Activated naive CD4-positive, alpha-beta T cell treated with anti-CD3 and anti-CD28 coated beads for 36 hours (primary cell): ENCODE measurements at places on chromosomes 1 and 21. TPM values are rescaled to one million over a fixed set of nuclear protein-coding genes. Genes with fewer than 3 reads are reported as not detected.

Gene UBE2U
- total RNA-seq = not detected

Gene C1orf167
- total RNA-seq = not detected

Gene CELF3
- not detected for total RNA-seq

Gene HOOK1
- 16.0 TPM for total RNA-seq

Gene TMEM269
- total RNA-seq = 0.57 TPM

Gene SPRR3
- total RNA-seq = not detected

Gene MAB21L3
- total RNA-seq = not detected

Gene HTR1D
- total RNA-seq = not detected

Gene HSD11B1
- total RNA-seq = 6.7 TPM

Gene TMCO1
- 50.5 TPM for total RNA-seq

Gene S100A8
- total RNA-seq = not detected

Gene DRAXIN
- total RNA-seq = 0.30 TPM

Gene RBP7
- total RNA-seq = not detected

Gene MATN1
- total RNA-seq = 0.37 TPM

Gene CAMK2N1
- total RNA-seq = 0.57 TPM

Gene EPHB2
- total RNA-seq = not detected

Gene ATP1A4
- total RNA-seq = not detected

Gene KPRP
- not detected for total RNA-seq

Gene ST6GALNAC5
- total RNA-seq = not detected

Gene OR2T11
- total RNA-seq = not detected

Gene CDCA8
- total RNA-seq = 78.6 TPM

Gene WNT3A
- not detected for total RNA-seq

Gene NBPF4
- not detected for total RNA-seq

Gene TLCD4
- total RNA-seq = 0.12 TPM

Gene TMPRSS3
- total RNA-seq = 11.5 TPM

Gene SYT11
- 7.0 TPM for total RNA-seq

Gene DCDC2B
- not detected for total RNA-seq

Gene CFAP45
- 2.1 TPM for total RNA-seq

Gene POFUT2
- 14.4 TPM for total RNA-seq

Gene TGFB2
- not detected for total RNA-seq

Gene SPRR2E
- total RNA-seq = not detected

Gene SLFNL1
- 0.12 TPM for total RNA-seq

Gene AGMAT
- 15.9 TPM for total RNA-seq

Gene PADI1
- total RNA-seq = not detected

Gene RHOU
- total RNA-seq = 0.17 TPM
